K562 (cell line): ENCODE measurements at places on chromosomes 1 and 21.

DNA sequence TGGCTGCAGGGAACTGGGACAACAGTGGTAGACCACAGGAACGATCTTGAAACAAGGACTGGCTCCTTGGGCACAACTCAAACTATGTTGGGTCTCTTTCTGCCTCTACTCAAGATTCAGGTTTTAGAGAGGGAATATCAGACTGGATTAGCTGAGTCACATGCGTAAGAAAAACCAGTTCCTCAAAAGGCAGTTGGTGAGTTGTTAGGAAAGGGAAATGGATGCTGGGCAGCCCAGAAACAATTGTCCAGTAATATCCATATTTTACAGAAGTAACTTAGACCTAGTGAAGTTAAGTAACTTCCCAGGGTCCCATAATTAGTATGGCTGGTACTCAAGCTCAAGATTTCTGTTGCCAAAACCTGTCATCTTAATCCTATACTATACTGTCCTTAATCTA, 27.0 kb upstream of the TMEM39B start:
- DNase-seq = no peak

- no peak for DNase-seq
Measured at GRCh38 chr1:89429062-89429461, 65.2 kb downstream of the GBP6 start.

- DNase-seq = peak; percentile 48
Measured at GRCh38 chr21:29155118-29155932, 24.9 kb downstream of the MAP3K7CL start.

GRCh38 chr21:15560383-15561056, 169.3 kb upstream of the USP25 start:
- DNase-seq = no peak

DNA sequence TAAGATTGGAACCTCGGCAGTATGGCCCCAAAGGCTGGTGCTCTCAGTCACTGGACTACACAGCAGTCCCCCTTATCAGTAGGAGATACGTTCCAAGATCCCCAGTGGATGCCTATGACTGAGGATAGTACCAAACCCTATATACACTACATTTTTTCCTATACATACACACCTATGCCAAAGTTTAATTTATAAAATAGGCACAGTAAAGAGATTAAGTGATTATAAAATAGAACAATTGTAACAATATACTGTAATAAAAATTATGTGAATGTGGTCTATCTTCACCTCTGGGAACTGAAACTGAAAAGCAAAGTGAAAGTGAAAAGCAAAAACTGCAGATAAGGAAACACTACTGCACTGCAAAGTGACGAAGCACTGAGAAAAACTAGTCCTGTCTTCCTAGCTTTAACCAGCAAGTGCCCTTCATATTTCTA, 96.8 kb downstream of the INTS7 start:
- DNase-seq = no peak

DNA sequence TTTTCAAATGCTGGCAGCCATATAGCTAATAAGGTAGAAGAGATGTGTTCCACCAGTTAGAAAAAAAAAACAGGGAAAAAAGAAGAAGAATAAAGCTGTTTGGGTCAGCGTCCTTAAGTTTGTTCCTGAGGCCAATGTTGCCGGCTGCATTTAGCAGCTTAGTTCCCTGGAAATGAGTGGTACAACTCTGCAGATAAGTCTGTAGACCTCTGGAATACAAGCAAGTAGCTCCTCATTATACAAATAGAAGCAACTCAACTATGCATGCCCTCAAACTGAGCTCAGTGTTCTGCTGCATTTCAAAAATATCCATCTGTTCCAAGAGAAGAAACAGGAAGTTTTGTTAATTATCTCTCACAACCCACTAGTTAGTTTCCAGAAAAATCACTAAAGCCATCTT, 181.2 kb upstream of the PKN2 start:
- DNase-seq = no peak

GRCh38 chr1:227725046-227725445, 10.1 kb downstream of the JMJD4 start:
- no peak for DNase-seq

GRCh38 chr1:114235960-114236359, 82.3 kb upstream of the SYT6 start:
- DNase-seq = no peak

GRCh38 chr1:200180821-200181220, 153.3 kb downstream of the NR5A2 start:
- DNase-seq = peak; percentile 21

DNA sequence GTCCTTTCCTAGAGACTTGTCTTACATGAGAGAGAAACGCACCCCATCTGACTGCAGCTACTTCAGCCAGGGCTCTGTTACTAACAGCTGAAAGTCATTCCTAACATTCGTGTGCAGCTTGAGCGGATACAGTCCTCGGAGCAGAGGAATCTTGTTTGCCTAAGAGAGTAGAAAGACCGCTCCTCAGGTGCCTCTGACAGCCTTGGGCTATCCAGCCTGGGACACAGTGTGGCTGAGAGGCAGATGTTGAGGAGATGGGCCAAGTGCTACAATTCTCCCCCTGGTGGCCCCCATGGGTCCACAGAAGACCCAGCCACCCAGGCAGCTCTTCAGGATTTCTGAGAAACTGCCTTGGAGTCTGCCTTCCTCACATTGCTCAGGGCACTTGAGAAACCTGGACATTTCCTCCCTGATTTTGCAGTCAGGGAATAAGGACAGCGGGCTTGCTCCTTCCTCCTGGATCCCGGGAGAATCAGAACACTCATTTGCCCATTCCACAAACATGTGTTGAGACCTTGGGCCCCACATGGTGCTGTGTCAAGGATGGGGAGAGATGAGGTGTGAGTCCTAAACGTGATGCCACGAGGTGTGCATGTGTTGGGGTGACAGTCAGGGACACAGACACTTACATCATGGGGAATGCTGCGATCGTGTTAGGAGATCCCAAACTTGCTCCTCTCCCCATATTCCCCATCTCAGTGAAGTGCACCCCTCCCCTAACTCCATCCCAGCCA, 13.1 kb downstream of the TRIM62 start:
- no peak for DNase-seq

DNA sequence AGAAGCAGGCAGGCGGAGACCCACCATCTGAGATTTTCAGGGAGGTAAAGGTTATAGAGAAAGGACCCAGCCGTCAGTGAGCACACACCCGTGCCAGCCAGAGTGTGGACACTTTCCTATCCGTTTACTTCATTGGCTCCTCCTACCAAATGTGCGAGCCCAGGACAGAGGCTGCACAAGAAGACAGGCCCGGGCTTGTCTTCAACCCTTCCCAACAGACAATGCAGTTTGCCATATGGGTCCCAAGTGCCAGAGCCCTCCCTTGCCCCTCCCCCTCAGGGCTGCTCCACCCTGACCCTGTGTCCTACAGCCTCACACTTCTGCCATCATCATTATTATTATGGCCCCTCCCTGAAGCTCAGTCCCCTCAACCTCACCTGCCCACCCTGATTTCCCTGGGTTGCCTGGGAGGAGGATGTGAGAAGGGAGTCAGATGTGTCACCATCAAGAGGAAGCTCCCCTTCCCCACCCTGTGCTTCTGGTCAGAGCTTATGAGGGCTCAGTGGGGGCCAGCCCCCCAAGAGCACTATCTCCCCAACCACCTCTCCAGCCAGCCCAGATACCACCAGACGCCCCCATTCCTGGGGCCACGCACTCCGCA, 9.4 kb downstream of the LAPTM5 start:
- DNase-seq = no peak

DNA sequence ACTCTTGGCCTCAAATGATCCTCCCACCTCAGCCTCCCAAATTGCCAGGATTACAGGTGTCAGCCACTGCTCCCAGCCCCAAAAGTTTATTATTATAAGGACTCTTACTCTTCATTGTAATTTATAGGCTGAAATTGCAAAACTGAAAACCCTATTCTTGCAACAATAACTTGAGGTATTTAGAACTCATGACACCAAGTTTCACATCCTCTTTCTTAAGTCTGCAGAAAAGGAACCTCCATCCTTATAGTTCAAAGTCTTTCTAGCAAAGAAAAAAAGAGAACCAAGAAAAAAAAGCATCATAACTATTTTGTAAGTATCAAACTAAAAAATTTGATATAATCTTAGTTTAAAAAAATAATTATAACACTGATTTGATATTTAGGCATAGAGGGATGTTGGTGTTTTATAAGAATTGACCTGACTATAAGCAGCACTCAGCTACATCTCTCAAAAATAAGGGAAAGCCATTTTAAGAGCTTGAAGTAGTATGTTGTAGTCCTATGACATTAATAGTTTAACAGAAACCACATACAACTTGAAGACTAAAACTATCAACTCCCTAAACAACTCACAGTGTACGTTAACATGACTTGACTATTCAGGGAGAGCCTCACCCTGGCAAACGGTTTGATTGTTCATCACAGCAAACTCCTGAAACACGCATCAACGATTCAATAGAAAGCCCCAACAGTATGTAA, 122.4 kb downstream of the AKT3 start:
- no peak for DNase-seq

DNA sequence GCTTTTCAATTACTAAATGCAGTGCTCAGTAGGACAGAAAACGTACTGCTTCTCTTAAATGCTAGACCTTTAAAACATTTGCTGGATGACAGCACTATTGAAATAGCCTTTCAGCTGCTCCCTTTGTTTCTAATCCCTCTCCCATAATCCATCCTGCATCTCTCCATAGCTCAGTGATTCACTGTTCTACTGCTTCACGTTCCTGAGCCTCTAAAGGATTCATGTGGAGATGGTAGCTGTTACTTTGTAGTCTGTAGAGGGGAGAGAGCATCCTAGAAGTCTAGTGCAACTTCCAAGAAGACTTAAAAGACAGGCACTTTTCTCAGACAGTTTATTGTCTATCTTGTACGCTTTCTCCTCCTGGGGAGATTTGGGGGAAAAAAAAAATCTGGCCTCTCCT, 51.4 kb downstream of the LRRC8B start:
- no peak for DNase-seq

- DNase-seq = no peak
Measured at GRCh38 chr1:52424231-52424636, 19.8 kb downstream of the PRPF38A start.

GRCh38 chr1:65437616-65438015, 17.1 kb downstream of the LEPR start:
- DNase-seq = no peak

GRCh38 chr1:16971341-16972188, 8.9 kb downstream of the MFAP2 start:
- peak; percentile 24 for DNase-seq

DNA sequence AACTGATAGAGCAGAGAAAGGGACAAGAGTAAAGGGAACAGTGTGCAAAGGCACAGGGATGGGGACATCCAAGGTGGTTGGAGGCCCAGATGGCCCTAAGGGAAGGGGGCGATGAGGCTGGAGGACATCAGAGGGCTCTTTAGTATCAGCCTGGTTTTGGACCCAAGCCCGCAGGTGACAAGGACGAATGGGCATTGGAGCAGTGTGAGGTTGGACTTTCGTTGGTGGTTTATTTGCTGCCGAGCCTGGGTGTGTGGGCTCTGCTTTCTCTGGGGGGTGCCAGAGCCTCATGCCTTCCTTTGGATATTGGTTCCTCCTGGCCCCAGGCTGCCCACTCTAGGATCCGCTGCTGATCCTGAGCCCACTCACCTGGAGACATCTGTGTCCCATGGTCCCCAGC, 12.1 kb downstream of the FOXO6 start:
- no peak for DNase-seq

- DNase-seq = peak; percentile 46
Measured at GRCh38 chr1:111399792-111400610, 27.5 kb downstream of the OVGP1 start.

DNA sequence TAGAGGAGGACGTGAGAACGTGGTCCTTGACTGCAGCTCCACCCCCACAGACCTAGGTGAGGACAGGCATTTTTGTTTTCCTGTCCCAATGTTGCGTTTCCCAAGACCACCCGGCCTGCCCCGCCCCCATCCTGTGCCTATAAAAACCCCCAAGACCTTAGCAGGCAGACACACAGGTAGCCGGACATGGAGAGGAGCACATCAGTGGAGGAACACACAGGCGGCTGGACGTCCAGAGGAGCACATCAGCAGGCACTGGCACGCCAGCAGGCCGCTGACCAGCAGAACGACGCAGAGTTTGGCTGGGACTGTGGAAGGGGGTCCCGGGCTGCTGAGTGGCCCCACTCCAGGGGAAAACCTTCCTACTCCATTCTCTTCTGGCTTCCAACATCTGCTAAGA, 12.7 kb upstream of the HMGCL start:
- no peak for DNase-seq

DNA sequence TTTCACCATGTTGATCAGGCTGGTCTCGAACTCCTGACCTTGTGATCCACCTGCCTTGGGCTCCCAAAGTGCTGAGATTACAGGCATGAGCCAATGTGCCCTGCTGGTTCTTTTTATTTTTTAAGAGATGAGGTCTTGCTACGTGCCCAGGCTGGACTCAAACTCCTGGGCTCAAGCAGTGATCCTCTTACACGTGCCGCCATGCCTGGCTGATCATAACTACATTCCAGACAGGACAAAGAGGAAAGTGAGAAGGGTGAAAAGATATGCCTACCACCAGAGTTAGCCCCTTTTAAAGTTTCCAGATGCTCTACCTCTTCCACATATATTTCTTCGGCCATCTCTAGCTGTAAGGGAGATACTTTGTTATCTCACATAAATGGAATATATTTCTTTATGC, 79.7 kb upstream of the SOX13 start:
- no peak for DNase-seq

DNA sequence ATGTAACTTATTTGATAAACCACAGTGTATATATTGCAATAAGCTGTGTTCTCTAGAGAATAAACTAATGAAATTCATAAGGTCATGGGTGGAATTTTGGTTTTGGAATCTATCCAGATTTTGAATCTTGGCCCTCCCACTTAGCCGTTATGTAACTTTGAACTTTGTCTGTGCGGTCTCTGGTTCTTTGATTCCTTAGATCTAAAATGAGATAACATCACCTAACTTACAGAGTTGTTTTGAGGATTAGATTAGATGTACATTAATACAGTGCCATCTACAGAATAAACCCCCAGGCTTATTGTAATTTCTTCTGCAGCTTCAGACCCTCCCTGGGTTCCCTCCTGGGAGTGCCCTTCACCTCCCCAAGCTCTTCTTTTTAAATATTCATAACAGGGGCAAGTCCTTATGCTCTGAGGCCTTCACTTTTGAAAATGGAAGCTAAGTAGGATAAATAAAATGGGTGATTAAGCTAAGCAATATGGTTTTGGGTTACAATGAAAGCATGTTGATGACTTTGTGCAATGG, 124.3 kb downstream of the ATG4C start:
- no peak for DNase-seq

DNA sequence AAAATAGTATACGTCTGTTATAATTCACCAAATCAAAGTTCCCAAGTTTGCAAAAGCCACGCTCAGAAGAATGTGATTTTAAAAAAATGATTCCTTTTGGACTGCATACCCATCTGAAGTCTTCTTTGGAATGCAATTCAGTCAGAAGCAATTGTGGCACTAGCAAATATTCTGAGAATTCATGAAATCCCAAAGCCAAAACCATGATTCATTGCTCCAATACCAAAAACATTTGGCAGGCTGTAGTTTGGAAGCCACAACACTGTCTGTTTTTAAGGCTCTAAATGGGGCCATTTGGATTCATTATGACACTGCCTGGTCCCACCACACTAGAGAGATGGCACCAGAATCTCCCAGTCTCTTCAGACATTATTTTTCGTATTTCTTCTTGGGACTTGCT, 21.8 kb upstream of the LRRC53 start:
- no peak for DNase-seq

GRCh38 chr1:41658431-41659158, 174.1 kb upstream of the EDN2 start:
- no peak for DNase-seq

- no peak for DNase-seq
Measured at GRCh38 chr1:59242370-59242769, 54.5 kb upstream of the FGGY start.

- peak; percentile 66 for DNase-seq
Measured at GRCh38 chr1:68116643-68117235, 66.3 kb upstream of the DIRAS3 start.
